ENCODE measurements at places on chromosomes 16 and 17. TPM values are rescaled to one million over a fixed set of nuclear protein-coding genes. Genes with fewer than 3 reads are reported as not detected.

RNF166 gene
- 16.0 TPM for total RNA-seq

GRCh38 chr17:31226373-31226772 is 70.7 kb downstream of the OMG start:
- no peak for DNase-seq

GRCh38 chr16:58661199-58661830 is 23.3 kb downstream of the SLC38A7 start:
- peak; percentile 85 for DNase-seq

GRCh38 chr16:88597856-88598491 is 27.8 kb downstream of the ZC3H18 start:
- DNase-seq = no peak

- DNase-seq = no peak
Observed at GRCh38 chr16:60241671-60242070, 1507.6 kb upstream of the GOT2 start.

GRCh38 chr16:12406158-12406557 is 397.5 kb downstream of the CPPED1 start:
- no peak for DNase-seq
